Large intestine (tissue), 12 donors: ENCODE measurements at places on chromosomes 13 and 19. TPM values are rescaled to one million over a fixed set of nuclear protein-coding genes. Genes with fewer than 3 reads are reported as not detected.

- no peak for DNase-seq
Observed at GRCh38 chr13:75305059-75305458, 176.9 kb downstream of the TBC1D4 start.

Gene CAPNS1
- polyA plus RNA-seq: 516 TPM

Gene HIF3A
- 165 TPM for polyA plus RNA-seq

- DNase-seq: no peak
Observed at GRCh38 chr13:26760832-26761582, 421 bp upstream of the GPR12 start.

- DNase-seq: no peak
Observed at GRCh38 chr19:17450264-17451075, 2.0 kb upstream of the TMEM221 start.

DNA sequence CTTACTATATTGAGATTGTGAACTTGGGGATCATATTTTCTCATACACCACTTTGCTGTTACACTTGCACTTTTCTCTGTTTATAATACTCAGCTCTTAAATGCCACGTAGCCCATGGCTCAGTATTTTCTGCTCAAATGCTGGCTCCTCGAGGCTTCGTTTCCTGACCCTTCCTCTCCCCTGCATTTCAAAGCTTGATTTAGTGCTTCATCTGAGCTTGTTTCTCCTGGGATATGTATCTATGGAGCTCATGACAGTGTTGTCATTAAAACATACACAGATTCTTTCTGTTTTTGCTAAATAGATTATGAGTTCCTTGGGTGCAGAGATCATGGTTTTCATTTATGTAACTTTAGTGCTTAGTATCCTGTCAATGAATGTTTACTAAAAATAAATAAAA is 11.4 kb downstream of the CSNK1A1L start:
- no peak for DNase-seq

GRCh38 chr13:30194906-30195305 is 112.4 kb downstream of the KATNAL1 start:
- no peak for DNase-seq

Gene KCNN4
- 1.3 TPM for polyA plus RNA-seq

- no peak for DNase-seq
Observed at GRCh38 chr13:110925023-110925612, 10.2 kb upstream of the ANKRD10 start.
